ENCODE measurements at places on chromosomes 16 and 17. TPM values are rescaled to one million over a fixed set of nuclear protein-coding genes. Genes with fewer than 3 reads are reported as not detected.

The NHLRC4 gene
- total RNA-seq: 4.7 TPM

The CARHSP1 gene
- total RNA-seq: 225 TPM

The LUC7L gene
- total RNA-seq: 28.8 TPM

The ADGRG3 gene
- total RNA-seq: not detected

The GLIS2 gene
- 3.1 TPM for total RNA-seq

The TBC1D3E gene
- not detected for total RNA-seq

The KRT24 gene
- total RNA-seq: not detected

The GDPD1 gene
- total RNA-seq: 0.43 TPM

The TERB1 gene
- 0.09 TPM for total RNA-seq

The CD19 gene
- not detected for total RNA-seq

The CDR2 gene
- total RNA-seq: 35.8 TPM

The MYH8 gene
- total RNA-seq: not detected

The SLC38A8 gene
- not detected for total RNA-seq

The C17orf50 gene
- not detected for total RNA-seq

The CCL11 gene
- 0.52 TPM for total RNA-seq

The HSPB9 gene
- total RNA-seq: not detected

The PPY gene
- not detected for total RNA-seq

The FSCN2 gene
- total RNA-seq: 2.8 TPM

The KRTAP1-1 gene
- not detected for total RNA-seq

The SPNS2 gene
- total RNA-seq: 0.09 TPM

The ALOXE3 gene
- total RNA-seq: not detected

The CACNG3 gene
- total RNA-seq: not detected

The PRSS33 gene
- not detected for total RNA-seq

The NPIPA3 gene
- total RNA-seq: 0.47 TPM

The CA4 gene
- not detected for total RNA-seq

The TBC1D3C gene
- not detected for total RNA-seq

The VMO1 gene
- 1.2 TPM for total RNA-seq

The HOXB7 gene
- total RNA-seq: 3.8 TPM

The OVCA2 gene
- total RNA-seq: 17.1 TPM

The FADS6 gene
- total RNA-seq: not detected

The KCNH4 gene
- not detected for total RNA-seq

The PIK3R5 gene
- total RNA-seq: not detected

All from bronchial smooth muscle cell (primary cell).